Ovary (tissue), 10 donors: ENCODE measurements at places on chromosomes 13 and 19. TPM values are rescaled to one million over a fixed set of nuclear protein-coding genes. Genes with fewer than 3 reads are reported as not detected.
A peak's percentile ranks its signal among the peaks of the same experiment; 100 is the strongest.

DNA sequence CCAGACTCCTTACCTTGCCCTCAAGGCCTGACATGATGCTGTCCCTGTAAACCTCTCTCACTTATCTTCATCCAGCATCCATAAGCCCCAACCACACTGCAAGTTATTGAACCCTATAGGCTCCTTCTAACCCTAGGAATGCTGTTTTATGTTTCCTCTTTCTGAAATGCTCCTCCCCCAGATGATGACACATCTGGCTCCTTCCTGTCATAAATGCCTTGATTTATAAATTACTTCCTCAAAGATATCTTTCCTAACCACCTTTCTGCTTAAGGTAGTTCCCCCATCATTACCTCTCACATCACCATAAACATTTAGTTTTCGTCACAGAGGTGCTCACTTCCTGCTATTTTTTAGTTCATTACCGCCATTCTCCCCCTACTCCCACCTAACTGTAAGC lies 12.3 kb downstream of the RUBCNL start:
- no peaks in the 10 kb centered on the region for H3K36me3 ChIP-seq
- no peak overlapping the region for H3K27ac ChIP-seq

LHFPL6 gene
- 19.7 TPM for total RNA-seq

DNA sequence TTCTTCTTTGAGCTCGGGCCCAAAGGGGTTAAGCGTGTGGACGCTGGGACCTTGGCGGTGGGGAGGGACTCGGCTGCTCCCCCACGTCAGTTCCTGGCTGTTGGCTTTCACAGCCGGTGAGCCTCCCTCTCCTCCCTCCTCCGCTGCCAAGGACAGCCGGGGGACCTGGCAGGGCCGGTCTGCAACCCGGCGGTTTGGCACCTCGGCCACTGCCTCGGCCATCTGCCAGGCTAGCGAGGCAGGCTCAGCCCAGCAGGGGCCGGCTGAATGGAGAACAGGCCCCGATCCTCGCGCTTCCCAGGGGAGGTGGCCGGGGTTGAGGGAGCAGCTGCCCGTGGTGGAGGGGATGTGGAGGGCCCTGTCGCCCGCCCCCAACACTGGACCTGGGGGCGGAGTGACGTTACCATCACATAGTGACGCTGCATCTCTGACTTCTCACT lies 5.0 kb downstream of the TLE5 start:
- peak; percentile 95 for DNase-seq
- no peak overlapping the region for H3K4me3 ChIP-seq
- no peaks in the 10 kb centered on the region for H3K27me3 ChIP-seq
- H3K27ac ChIP-seq, result peak overlapping the region; percentile 88
- no peaks in the 10 kb centered on the region for H3K36me3 ChIP-seq
- H3K4me1 ChIP-seq, result peaks cover 10% of the 10 kb centered on the region

- no peak overlapping the region for H3K4me3 ChIP-seq
- H3K27ac ChIP-seq, result no peak overlapping the region
- no peak for DNase-seq
Observed at GRCh38 chr13:63902141-63902540, 2486.5 kb upstream of the PCDH20 start.

GRCh38 chr19:48396824-48397176 lies 3.3 kb downstream of the GRIN2D start:
- H3K4me1 ChIP-seq, result peaks cover 6% of the 10 kb centered on the region
- no peak overlapping the region for H3K27ac ChIP-seq
- no peak for DNase-seq
- peaks cover 2% of the 10 kb centered on the region for H3K27me3 ChIP-seq

GRCh38 chr13:111475488-111475887 lies 155.0 kb downstream of the TEX29 start:
- H3K4me1 ChIP-seq, result no peaks in the 10 kb centered on the region
- H3K27me3 ChIP-seq, result no peaks in the 10 kb centered on the region
- H3K36me3 ChIP-seq, result no peaks in the 10 kb centered on the region
- DNase-seq, result no peak
- no peak overlapping the region for H3K4me3 ChIP-seq
- H3K27ac ChIP-seq, result no peak overlapping the region

GRCh38 chr13:106151056-106151699 lies 384.3 kb downstream of the EFNB2 start:
- no peak overlapping the region for H3K27ac ChIP-seq
- H3K27me3 ChIP-seq, result no peaks in the 10 kb centered on the region
- DNase-seq, result no peak
- no peaks in the 10 kb centered on the region for H3K4me1 ChIP-seq

FXYD3 gene
- total RNA-seq, result 0.25 TPM

DNA sequence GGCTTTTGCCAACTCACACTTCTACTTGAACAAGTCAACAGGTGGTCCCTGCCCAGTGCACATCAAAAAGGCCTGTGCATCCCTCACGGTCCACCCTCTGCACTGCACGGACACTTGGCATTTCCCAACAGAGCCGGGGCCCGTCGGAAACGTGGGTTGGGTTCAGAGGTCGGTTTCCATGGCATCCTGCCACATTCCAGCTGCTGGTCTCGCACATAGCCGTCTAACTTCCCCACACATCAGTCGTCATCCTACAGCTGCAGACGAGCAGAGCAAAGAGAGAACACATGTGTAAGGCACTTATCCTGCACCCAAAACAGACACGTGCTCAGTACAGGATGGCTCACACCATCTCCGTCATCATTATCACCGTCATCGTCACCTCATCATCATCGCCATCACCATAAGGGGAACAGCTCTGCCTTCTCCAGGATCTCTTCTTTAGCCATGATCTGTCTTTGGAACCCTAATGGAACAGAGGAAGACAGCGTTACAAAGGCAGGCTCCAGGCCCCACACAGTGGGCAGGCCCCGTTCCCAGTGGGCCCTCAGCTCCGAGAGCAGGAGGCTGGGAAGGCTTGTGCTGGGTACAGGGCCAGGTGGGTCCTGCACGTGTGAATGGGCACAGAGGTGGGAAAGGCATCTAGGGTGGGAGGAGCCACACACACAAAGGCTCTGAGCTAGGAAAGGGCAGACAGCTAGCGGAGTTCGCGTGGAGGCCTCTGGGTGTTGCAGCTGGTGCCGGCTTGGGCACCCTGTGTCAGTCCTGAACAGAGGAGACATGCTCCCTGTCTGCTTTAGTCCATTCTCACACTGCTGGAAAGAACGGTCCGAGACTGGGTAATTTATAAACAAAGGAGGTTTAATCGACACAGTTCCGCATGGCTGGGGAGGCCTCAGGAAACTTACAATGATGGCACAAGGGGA lies 170.8 kb upstream of the SOX1 start:
- H3K27ac ChIP-seq, result no peak overlapping the region
- no peak overlapping the region for H3K4me3 ChIP-seq
- H3K4me1 ChIP-seq, result no peaks in the 10 kb centered on the region
- H3K27me3 ChIP-seq, result no peaks in the 10 kb centered on the region

PGLYRP1 gene
- not detected for total RNA-seq

DNA sequence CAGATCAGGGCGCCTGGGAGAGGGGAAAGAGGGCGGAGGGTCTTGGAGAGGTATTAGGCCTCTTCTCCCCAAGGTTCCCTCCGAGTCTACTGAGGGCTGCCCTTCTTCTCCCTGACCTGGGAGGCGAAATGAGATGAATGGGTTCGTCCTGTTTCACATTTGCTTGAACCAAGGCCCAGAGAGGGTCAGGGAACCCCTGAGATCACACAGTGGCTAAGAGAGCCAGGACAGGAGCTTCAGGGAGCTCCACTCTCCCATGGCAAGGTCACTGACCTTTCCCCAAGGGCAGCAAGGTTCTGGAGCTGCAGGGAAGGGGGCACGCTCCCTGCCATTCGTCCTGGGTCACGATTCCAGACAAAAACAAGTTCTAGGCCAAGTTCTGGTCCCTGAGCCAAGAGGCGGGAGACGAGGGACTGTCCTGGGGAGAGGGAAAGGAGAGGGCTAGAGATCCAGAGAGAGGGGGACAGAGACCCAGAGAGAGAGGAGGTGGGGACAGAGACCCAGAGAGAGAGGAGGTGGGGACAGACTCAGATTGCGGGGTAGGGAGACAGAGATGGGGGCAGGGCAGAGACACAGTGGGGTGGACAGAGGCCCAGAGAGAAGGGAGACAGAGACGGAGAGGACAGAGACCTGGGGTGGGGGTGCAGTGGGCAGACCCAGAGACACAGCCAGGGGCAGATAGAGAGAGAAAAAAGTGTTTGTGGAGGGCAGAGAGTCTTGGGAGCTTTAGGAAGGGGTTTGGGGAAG lies 541 bp downstream of the ASPDH start:
- no peaks in the 10 kb centered on the region for H3K36me3 ChIP-seq
- H3K27ac ChIP-seq, result no peak overlapping the region
- H3K4me3 ChIP-seq, result no peak overlapping the region
- no peak for DNase-seq
- no peaks in the 10 kb centered on the region for H3K27me3 ChIP-seq

FBN3 gene
- 0.30 TPM for total RNA-seq

- no peaks in the 10 kb centered on the region for H3K36me3 ChIP-seq
- no peak overlapping the region for H3K4me3 ChIP-seq
- no peaks in the 10 kb centered on the region for H3K4me1 ChIP-seq
- no peak overlapping the region for H3K27ac ChIP-seq
- DNase-seq, result no peak
Observed at GRCh38 chr19:45972081-45972946, 1.4 kb downstream of the NOVA2 start.

DNA sequence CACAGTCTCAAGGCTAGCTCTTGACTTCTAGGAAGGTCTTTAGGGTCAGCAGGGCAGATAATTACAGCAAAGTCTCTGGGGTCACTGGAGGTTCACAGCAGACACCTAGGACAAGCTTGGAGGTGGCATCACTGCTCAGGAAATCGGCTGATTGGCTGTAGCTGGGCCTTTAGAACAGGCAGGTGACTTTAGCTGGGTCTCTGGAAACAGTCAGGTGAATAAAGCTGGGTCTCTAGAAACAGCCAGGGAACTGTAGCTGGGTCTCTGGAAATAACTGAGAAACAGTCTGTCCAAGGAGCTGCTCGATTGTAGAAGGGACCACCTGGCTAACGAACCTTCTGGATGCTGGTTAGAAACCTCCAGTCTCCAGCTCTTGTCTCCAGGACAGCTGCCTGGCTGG lies 10.0 kb downstream of the LAIR1 start:
- no peaks in the 10 kb centered on the region for H3K4me1 ChIP-seq
- no peaks in the 10 kb centered on the region for H3K36me3 ChIP-seq
- no peaks in the 10 kb centered on the region for H3K27me3 ChIP-seq
- H3K27ac ChIP-seq, result no peak overlapping the region
- H3K4me3 ChIP-seq, result no peak overlapping the region

DNA sequence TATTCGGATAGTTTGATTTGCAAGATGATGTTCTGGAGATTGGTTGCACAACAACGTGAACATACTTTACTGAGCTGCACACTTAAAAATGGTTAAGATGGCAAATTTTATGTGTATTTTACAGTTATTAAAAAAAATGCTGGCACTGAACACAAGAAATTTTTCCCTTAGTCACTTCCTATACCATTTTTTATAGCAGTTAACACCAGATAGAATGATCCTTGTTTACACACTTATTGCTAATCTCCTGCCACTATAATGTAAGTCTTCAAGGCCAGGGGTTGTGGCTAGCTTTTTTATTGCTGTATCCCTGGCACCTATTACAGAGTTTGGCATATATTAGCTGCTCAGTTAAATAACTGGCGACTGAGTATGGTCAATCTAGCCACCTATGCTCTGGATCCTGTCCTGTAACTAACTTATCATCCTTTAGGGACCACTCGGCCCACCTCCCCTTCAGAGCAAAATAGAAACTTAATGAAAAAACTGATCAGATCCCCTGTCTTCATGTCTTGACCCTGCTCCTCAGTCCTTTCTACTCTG lies 2.0 kb upstream of the EBPL start:
- no peak for DNase-seq
- peaks cover 2% of the 10 kb centered on the region for H3K4me1 ChIP-seq
- H3K4me3 ChIP-seq, result no peak overlapping the region
- no peaks in the 10 kb centered on the region for H3K27me3 ChIP-seq

- peaks cover 12% of the 10 kb centered on the region for H3K4me1 ChIP-seq
- H3K27me3 ChIP-seq, result no peaks in the 10 kb centered on the region
Observed at GRCh38 chr19:47229676-47230053, 1.3 kb downstream of the BBC3 start.

- H3K27ac ChIP-seq, result no peak overlapping the region
- no peaks in the 10 kb centered on the region for H3K4me1 ChIP-seq
- no peaks in the 10 kb centered on the region for H3K27me3 ChIP-seq
- DNase-seq, result no peak
Observed at GRCh38 chr19:50311723-50312635, 17.2 kb downstream of the KCNC3 start.

PRSS57 gene
- total RNA-seq, result not detected

RASIP1 gene
- 14.2 TPM for total RNA-seq

HAUS8 gene
- total RNA-seq, result 4.4 TPM

GRCh38 chr19:10334588-10335351 lies 1.4 kb upstream of the RAVER1 start:
- no peak overlapping the region for H3K27ac ChIP-seq
- H3K27me3 ChIP-seq, result no peaks in the 10 kb centered on the region
- peaks cover 12% of the 10 kb centered on the region for H3K4me1 ChIP-seq
- peak overlapping the region; percentile 91 for H3K4me3 ChIP-seq
- H3K36me3 ChIP-seq, result no peaks in the 10 kb centered on the region

DNA sequence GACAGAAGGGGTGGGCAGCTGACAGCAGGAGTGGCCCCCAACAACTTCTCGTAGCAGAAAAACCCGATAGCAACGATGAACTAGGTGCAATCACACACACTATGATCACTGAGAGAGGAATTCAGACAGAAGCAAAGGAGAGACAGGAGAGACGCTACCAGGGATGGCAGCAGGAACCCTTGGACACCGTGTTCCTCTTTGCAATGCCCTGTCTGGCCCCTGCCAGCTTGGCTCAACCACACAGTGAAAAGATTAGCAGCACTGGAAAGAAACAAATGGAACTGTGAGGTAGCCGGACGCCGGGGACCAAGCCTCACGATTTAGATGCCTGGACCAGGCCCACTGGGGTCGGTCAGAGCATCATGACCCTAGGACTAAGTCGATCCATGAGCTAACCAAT lies 23.6 kb downstream of the DCAF15 start:
- H3K4me1 ChIP-seq, result peaks cover 5% of the 10 kb centered on the region
- no peaks in the 10 kb centered on the region for H3K36me3 ChIP-seq
- DNase-seq, result no peak
- H3K4me3 ChIP-seq, result no peak overlapping the region
- no peaks in the 10 kb centered on the region for H3K27me3 ChIP-seq

ATP4A gene
- total RNA-seq, result not detected

- DNase-seq, result no peak
- H3K4me1 ChIP-seq, result no peaks in the 10 kb centered on the region
- no peaks in the 10 kb centered on the region for H3K27me3 ChIP-seq
Observed at GRCh38 chr13:110475117-110475516, 86.4 kb downstream of the RAB20 start.
